ENCODE measurements at places on chromosomes 7 and 10. TPM values are rescaled to one million over a fixed set of nuclear protein-coding genes. Genes with fewer than 3 reads are reported as not detected.

Gene ACSL5
- 5.0 TPM for total RNA-seq

Gene CYP26A1
- total RNA-seq = not detected

Gene POMZP3
- total RNA-seq = 2.3 TPM

Gene CCSER2
- 38.5 TPM for total RNA-seq

Gene HPS1
- total RNA-seq = 38.0 TPM

Gene CHRM2
- 1.7 TPM for total RNA-seq

Gene TBX20
- total RNA-seq = not detected

Gene OR2AE1
- not detected for total RNA-seq

Gene KCP
- total RNA-seq = 0.66 TPM

Gene CTTNBP2
- 22.3 TPM for total RNA-seq

Gene SPDYE6
- 0.15 TPM for total RNA-seq

Gene PODXL
- 1.2 TPM for total RNA-seq

Gene CAPZA2
- 121 TPM for total RNA-seq

Gene ATXN7L1
- 11.3 TPM for total RNA-seq

Gene CBLL1
- total RNA-seq = 22.4 TPM

Gene GALNT17
- total RNA-seq = not detected

Gene GPR22
- total RNA-seq = not detected

Gene RAPGEF5
- total RNA-seq = 1.3 TPM

Gene ZNF680
- 10.3 TPM for total RNA-seq

Gene TFR2
- not detected for total RNA-seq

Gene FMC1
- total RNA-seq = 8.8 TPM

Gene MOSPD3
- total RNA-seq = 7.1 TPM

Gene SMARCD3
- total RNA-seq = 47.0 TPM

Gene NKX2-3
- total RNA-seq = not detected

Gene RTKN2
- total RNA-seq = 1.3 TPM

Gene SFRP5
- not detected for total RNA-seq

Gene AKR1C1
- 528 TPM for total RNA-seq

Gene KLLN
- total RNA-seq = 1.2 TPM

Gene HOGA1
- 3.3 TPM for total RNA-seq

Gene CDHR1
- not detected for total RNA-seq

Gene MOGAT3
- not detected for total RNA-seq

Gene COL17A1
- total RNA-seq = under 0.01 TPM

Gene ADAMTS14
- total RNA-seq = 29.4 TPM

Gene KIF11
- total RNA-seq = 3.3 TPM

Gene EVX1
- not detected for total RNA-seq

Gene PRR15
- not detected for total RNA-seq

Gene STX1A
- total RNA-seq = 16.3 TPM

Gene NRG3
- total RNA-seq = not detected

Gene PLAU
- total RNA-seq = 114 TPM

Gene SLC26A3
- total RNA-seq = not detected

Gene FAM24B
- total RNA-seq = 4.1 TPM

Gene SAP25
- not detected for total RNA-seq

Gene TBXAS1
- 1.2 TPM for total RNA-seq

Data from smooth muscle cell of trachea (primary cell).